Uterus (tissue), 4 donors: ENCODE measurements at places on chromosomes 3 and 15. TPM values are rescaled to one million over a fixed set of nuclear protein-coding genes. Genes with fewer than 3 reads are reported as not detected.

The SPINT1 gene
- total RNA-seq, result 2.0 TPM

The ITIH1 gene
- total RNA-seq, result not detected

The LTK gene
- total RNA-seq, result 0.24 TPM

The CCNB2 gene
- total RNA-seq, result 1.5 TPM

The CAPN3 gene
- 0.29 TPM for total RNA-seq

The ARID3B gene
- 3.5 TPM for total RNA-seq

The COMMD2 gene
- total RNA-seq, result 15.6 TPM
